ENCODE measurements at places on chromosomes 5 and 9. TPM values are rescaled to one million over a fixed set of nuclear protein-coding genes. Genes with fewer than 3 reads are reported as not detected.

GNAQ gene
- total RNA-seq, result 15.9 TPM

PCDHGA5 gene
- total RNA-seq, result 5.7 TPM

CDH6 gene
- 3.3 TPM for total RNA-seq

LMBRD2 gene
- total RNA-seq, result 10.4 TPM

SMIM32 gene
- not detected for total RNA-seq

CCL21 gene
- 12.4 TPM for total RNA-seq

PCDHB9 gene
- 1.3 TPM for total RNA-seq

ADAMTS13 gene
- total RNA-seq, result 3.6 TPM

ROR2 gene
- 0.92 TPM for total RNA-seq

FAXDC2 gene
- total RNA-seq, result 27.6 TPM

FRMD3 gene
- 98.9 TPM for total RNA-seq

NOXA1 gene
- 2.2 TPM for total RNA-seq

TMEM174 gene
- total RNA-seq, result not detected

C9 gene
- total RNA-seq, result not detected

KIF27 gene
- total RNA-seq, result 3.4 TPM

AHRR gene
- total RNA-seq, result 2.1 TPM

PLEKHG4B gene
- not detected for total RNA-seq

PCDHB16 gene
- total RNA-seq, result 2.5 TPM

PARP8 gene
- total RNA-seq, result 7.7 TPM

GPR150 gene
- total RNA-seq, result not detected

SAXO1 gene
- not detected for total RNA-seq

DDX41 gene
- 30.1 TPM for total RNA-seq

CDC25C gene
- total RNA-seq, result 0.24 TPM

BTNL3 gene
- total RNA-seq, result not detected

PCDHB11 gene
- total RNA-seq, result 0.81 TPM

ACOT12 gene
- total RNA-seq, result not detected

SYK gene
- 4.2 TPM for total RNA-seq

SV2C gene
- total RNA-seq, result 0.22 TPM

ITK gene
- total RNA-seq, result 0.51 TPM

TIMD4 gene
- 0.35 TPM for total RNA-seq

PKD2L2 gene
- total RNA-seq, result 0.81 TPM

GFI1B gene
- total RNA-seq, result 0.43 TPM

PRLR gene
- 0.38 TPM for total RNA-seq

PAM gene
- 959 TPM for total RNA-seq

PCDHGA7 gene
- 7.2 TPM for total RNA-seq

SLC6A3 gene
- total RNA-seq, result not detected

AK1 gene
- 880 TPM for total RNA-seq

RAPGEF6 gene
- total RNA-seq, result 8.5 TPM

FOXD4L6 gene
- not detected for total RNA-seq

SLC6A7 gene
- not detected for total RNA-seq

KLF9 gene
- total RNA-seq, result 52.6 TPM

PCDHGA9 gene
- 4.2 TPM for total RNA-seq

SLC22A4 gene
- 0.57 TPM for total RNA-seq

LEAP2 gene
- 1.1 TPM for total RNA-seq

CACFD1 gene
- 13.9 TPM for total RNA-seq

SLC36A3 gene
- not detected for total RNA-seq

OMD gene
- total RNA-seq, result 3.2 TPM

LTC4S gene
- total RNA-seq, result 10.3 TPM

CDKN2B-AS1 gene
- total RNA-seq, result not detected

CKMT2 gene
- total RNA-seq, result 1,804 TPM

G3BP1 gene
- 114 TPM for total RNA-seq

RNF183 gene
- total RNA-seq, result not detected

TMEM252 gene
- not detected for total RNA-seq
